Hepatocyte (in vitro differentiated cells): ENCODE measurements at places on chromosomes 11 and 22. TPM values are rescaled to one million over a fixed set of nuclear protein-coding genes. Genes with fewer than 3 reads are reported as not detected.

LRRC56 gene
- polyA plus RNA-seq = 0.40 and 1.2 TPM in 2 replicates

GRCh38 chr22:27745809-27746208 is 55.7 kb downstream of the MN1 start:
- DNase-seq = no peak

DNA sequence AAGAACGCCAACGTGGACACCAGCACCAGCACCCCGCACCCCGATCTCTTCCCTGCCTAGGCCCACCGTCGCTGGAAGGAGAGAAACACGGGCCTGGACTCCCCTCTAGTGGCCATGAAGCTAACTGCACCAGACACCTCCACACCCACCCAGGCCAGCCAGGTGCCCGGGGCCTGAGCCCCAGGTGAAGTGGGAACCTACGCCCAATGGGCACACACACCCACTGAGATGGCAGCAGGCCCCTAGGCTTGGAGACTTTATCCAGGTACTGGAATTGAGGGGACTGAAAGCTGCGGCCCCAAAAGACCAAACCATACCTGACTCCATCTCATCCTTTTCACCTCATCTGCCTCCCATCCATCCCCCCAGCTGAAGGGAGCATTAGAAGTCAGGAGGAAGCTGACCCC is 81.0 kb downstream of the BUD13 start:
- peak; percentile 68 for DNase-seq

GRCh38 chr11:132115454-132115853 is 745.0 kb downstream of the NTM start:
- no peak for DNase-seq

DNA sequence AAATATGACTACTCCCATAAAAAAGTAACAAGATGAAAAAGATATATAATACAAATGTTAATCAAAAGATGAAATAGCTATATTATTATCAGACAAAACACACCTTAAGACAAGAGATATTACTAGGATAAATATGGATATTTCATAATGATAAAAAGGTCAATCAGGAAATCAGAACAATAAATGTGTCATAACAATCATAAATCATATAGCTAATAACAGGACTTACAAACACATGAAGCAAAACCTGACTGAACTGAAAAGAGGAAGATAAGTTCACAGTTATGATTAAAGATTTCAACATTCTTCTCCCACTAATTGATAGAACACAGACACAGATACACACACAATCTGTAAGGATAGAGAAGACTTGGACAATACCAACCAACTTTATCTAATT is 47.2 kb downstream of the EIF3M start:
- no peak for DNase-seq

GSTT2B gene
- polyA plus RNA-seq = 3.0 and 5.6 TPM in 2 replicates

DNA sequence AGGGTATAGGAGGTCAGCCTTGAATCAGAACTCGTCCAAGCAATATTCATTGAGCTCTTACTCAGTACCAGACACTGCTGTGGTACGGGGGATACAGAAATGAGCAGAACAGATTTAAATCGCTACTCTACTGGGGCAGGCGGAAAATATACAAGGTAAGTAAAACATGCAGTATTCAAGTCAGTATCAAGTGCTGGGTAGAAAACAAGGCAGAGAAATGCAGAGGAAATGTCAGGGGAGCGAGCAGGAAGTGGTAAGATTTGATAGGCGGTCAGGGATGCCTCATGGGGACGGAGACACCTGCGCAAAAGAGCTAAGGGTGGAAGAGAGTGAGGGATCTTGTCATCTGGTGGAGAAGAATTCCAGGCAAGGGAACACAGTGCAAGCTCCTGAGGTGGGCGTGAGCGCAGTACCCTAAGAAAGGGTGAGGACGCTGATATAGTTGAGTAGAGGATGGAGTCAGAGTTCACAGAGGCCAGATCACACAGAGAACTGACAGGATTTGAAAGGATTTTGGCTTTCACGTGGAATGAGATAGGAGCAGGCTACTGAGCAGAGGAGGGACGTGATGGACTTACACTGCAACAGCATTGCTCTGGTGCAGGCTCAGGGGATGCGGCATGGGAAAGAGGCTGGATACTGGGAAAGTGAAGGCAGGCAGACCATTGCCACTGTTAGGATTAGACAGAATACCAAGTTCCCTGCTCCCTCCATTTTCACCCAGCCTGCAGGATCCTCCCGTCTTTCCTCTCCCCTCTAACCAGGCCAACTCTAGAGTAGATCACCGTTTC is 35.8 kb downstream of the SC5D start:
- no peak for DNase-seq

SERHL2 gene
- polyA plus RNA-seq = 2.7 and 3.3 TPM in 2 replicates

DNA sequence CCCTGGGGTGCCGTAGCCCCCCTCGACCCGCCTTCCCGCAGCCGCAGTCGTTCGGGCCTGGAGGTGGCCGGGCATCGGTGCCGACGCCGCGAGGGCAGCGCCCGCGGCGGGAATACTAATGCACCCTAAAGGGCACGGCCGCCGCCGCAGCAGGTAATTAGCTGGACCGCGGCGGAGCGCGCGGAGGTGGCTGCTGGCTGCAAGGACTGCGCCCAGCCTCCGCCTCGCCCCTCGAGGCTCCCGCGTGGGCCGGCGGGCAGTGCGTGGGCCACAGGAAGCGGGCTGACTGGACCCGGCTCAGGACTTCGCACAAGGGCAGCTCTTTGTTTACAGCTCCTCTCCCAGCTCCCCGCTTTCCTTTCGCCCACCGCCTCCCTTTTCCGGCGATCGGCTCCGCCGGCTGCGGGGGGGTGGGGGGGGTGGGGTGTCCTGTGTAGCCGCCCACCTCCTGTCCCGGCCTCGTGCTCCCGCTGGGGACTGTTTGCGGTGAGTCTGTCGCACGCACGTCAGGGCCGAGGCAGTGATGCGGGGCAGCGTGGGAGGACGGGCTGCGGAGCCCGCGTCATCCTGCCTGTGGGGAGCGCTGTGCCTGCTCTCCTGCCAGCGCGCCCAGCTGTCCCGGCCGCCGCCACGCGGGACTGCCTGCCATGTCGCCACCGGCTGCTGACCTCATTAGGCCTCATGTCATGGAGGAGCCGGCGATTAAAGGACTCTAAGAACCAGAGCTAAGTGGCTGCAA is 53.2 kb downstream of the GRIK4 start:
- peak; percentile 58 for DNase-seq

KRTAP5-1 gene
- polyA plus RNA-seq = 0.28 TPM in 1 of 2 replicates, not detected in the other

DNA sequence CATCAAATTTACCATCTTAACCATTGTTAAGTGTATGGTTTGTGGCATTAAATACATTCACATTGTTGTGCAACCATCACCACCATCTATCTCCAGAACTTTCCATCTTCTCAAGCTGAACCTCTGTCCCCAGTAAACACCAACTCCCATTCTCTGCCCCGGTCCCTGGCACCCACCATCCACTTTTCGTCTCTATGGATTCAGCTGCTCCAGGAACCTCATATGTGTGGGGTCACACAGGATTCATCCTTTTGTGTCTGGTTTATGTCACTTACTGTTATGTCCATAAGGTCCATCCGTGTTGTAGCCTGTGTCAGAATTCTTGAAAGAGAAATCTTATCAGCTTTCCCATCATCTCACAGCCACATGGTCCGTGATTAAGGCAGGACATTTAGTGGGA is 16.3 kb downstream of the TSPAN32 start:
- no peak for DNase-seq

DNA sequence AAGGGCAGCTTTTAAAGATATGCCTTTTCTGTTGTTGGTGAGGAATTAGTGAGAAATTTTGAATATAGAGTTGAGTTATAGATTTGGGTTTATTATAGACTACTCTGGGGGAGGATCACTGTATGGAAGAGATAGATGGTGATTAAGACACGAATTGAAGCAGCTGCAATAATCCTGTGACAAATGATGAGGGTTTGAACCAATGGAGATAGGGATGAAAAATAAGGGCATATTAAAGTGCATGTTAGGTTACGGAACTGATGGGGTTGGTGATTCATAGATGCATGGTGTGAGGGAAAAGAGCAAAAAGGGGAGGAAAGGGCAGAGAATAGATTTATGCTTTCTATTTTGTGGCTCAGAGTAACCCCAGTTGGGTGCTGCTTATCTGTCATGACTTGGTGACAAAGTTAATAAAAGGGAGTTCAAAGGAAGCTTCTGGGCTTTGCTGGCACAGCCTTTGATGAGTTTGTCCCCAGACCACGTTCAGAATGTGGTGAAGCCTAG is 11.8 kb downstream of the C11orf87 start:
- no peak for DNase-seq

DNA sequence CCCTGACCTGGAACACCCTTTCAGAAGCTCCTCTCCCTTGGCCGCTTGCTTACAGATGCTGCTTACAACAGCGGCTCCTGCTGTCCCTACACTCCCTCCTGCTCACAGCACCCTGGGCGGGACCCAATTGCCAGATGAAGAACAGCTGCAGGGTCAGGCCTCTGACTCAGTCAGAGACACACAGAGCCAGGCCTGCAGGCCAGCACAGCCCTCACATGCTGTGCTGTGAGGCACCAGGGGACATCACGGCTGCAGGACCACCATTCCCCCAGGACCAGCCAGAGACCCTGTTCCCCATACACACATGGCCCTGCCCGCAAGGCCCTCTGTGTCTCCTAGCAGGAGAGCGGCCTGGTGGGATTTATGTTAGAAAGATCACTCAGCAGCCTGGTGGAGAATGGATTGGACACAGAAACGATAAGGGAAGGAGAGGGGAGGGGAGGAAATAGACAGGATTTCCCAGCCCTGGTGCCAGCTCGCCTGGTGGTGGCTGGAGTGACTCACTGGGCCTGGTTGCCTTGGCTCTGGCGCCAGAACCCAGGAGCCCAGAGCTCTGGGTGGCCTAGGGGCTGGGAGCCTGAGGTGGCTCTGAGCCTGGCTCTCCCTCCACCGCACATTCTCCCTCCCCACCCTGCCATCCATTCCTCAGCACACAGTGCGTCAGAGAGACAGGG is 6.7 kb downstream of the CAPN5 start:
- peak; percentile 90 for DNase-seq

DNA sequence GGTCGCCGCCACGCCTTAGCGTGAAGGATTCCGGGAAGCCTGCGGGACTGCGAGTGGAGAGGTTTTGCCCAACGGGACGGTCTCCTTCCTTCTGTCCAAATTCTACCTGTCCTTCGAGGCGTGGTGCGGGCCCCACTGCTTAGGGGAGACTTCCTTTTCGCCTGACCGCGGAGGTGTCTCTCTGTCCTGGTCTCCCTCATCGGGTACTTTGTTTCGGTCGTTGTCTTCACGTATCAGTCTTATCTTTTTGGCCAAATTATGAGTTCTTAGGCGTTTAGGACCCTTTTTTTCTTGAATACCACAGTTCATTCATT is 388 bp downstream of the HINFP start:
- no peak for DNase-seq

FGF3 gene
- not detected in 2 replicates for polyA plus RNA-seq

DNA sequence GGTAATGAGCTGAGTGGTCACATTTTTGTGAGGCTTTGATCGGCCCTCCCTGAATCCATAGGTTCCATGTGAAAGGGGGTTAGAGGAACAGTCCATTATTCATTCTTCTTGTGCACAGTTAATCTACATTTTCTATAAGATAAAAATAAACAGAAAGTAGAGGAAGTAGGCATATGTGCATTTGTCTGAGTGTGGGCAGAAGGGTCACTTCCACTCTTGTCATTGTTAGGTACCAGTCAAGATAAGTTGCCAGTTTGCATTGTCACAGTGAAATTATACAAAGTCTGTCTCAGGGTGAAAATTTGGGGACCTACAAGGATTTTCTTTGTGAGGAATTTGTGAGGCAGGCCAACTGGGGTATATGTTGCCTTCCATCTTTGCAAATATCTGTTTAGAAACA is 4.6 kb upstream of the APOL4 start:
- no peak for DNase-seq

DNA sequence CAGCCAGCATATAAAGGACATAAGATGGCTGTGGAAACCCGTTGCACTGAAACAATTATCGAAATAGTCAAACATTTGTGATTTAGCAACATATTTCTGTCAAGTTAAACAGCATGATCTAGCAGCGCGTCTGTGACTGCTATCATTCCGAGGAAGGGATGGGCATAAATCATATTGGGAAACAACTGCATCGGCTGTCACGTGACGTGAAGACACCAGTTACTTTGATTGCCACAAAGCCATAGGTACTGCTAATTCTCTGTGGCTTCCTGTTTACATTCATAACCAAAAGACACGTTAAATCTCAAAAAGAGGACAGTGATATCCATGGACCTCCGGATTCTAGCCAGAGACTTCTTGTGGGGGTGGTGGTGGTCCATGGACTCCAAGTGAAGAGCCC is 87.8 kb downstream of the CACNA1I start:
- no peak for DNase-seq

CDC42EP2 gene
- 31.2 and 35.0 TPM in 2 replicates for polyA plus RNA-seq

DNA sequence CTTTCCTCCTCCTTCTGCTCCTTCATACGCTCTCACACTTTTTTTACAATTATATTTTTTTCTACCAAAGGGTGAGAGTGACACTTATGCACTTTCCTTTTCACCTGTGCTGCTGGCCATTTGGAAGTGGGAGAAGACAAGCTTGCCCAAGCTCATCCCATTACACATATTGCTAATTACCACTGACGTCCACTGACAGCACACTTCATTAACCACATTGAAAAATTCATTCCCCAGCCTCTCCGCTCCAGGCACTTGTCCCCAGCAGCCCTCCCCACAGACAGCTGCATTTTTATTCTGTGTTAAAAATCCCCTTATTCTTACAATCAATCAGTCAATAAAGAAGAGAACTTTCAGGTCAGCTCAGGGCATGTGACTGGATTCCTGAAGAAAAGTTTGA is 175.1 kb downstream of the LRRC4C start:
- no peak for DNase-seq

HTR3B gene
- polyA plus RNA-seq = 0.42 TPM in 1 of 2 replicates, not detected in the other

C11orf21 gene
- 0.43 and 0.68 TPM in 2 replicates for polyA plus RNA-seq

UBQLNL gene
- 0.52 TPM in 1 of 2 replicates, not detected in the other for polyA plus RNA-seq

- DNase-seq = no peak
These were observed 95.8 kb upstream of the ALKBH3 start for GRCh38 chr11:43784866-43785265.

DNA sequence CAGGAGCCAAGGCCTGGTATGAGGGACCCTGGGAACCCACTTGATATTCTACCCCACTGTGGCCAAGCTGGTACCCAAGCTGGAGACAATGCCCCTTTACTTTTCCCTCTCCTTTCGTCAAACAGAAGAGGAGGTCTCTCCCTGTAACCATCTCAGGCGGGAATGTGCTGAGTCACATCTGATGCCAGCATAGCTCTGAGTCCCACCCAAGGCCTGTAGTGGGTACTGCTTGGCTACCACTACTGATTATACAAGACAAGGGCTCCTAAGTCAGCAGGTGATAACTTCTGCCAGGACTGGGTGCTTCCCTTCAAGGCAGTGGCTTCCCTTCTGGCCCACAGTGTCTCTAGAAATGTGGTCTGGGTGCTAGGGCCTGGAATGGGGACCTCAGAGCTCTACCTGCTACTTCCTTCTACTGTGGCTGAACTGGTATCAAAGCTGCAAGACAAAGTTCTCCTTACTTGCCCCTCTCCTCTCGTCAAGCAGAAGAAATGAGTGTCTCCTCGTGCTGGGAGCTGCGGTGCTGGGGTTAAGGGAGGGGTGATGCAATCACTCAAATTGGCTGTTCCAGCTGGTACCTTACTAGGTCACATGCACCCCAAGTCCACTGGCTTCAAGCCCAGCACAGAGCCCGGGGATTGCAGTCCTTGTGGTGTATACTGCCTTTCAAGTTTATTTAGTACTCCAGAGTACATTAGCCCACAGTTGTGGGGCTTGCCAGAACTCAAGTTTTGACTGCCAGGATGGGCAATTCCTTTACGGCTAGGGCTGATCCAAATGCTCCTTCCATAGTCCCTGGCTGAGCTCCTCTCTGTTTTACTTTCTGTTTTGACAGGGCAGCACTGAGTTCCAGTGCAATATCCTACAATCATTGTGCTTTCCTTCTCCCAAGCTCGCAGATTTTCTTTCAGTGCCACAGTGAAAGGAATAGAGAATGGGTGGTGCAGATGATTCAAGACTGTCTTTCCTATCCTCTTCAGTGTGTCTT is 419.7 kb upstream of the CNTN5 start:
- no peak for DNase-seq

TEX12 gene
- polyA plus RNA-seq = not detected in 2 replicates

SYT12 gene
- polyA plus RNA-seq = 0.50 and 1.8 TPM in 2 replicates

OR10A2 gene
- 0.04 and 0.12 TPM in 2 replicates for polyA plus RNA-seq

ANO9 gene
- polyA plus RNA-seq = 34.9 and 35.7 TPM in 2 replicates
